Right lobe of liver (tissue), 6 donors: ENCODE measurements at places on chromosomes 13 and 19. TPM values are rescaled to one million over a fixed set of nuclear protein-coding genes. Genes with fewer than 3 reads are reported as not detected.

GRCh38 chr13:39740761-39741160 lies 85.3 kb downstream of the COG6 start:
- H3K4me1 ChIP-seq: no peaks in the 10 kb centered on the region
- no peak for DNase-seq
- H3K27me3 ChIP-seq: no peaks in the 10 kb centered on the region

CGB2 gene
- not detected for total RNA-seq

- no peaks in the 10 kb centered on the region for H3K4me1 ChIP-seq
- no peaks in the 10 kb centered on the region for H3K36me3 ChIP-seq
- no peak for DNase-seq
- H3K27me3 ChIP-seq: no peaks in the 10 kb centered on the region
- no peak overlapping the region for H3K27ac ChIP-seq
Measured at GRCh38 chr19:29415507-29415906, 110.3 kb upstream of the VSTM2B start.

CPT1C gene
- total RNA-seq: 6.7 TPM

GRCh38 chr13:68948586-68948985 lies 1159.0 kb upstream of the ATXN8OS start:
- no peaks in the 10 kb centered on the region for H3K4me1 ChIP-seq
- no peak overlapping the region for H3K27ac ChIP-seq
- no peaks in the 10 kb centered on the region for H3K27me3 ChIP-seq
- no peak overlapping the region for H3K4me3 ChIP-seq
- no peak for DNase-seq

- H3K36me3 ChIP-seq: no peaks in the 10 kb centered on the region
- no peak overlapping the region for H3K27ac ChIP-seq
- H3K4me1 ChIP-seq: no peaks in the 10 kb centered on the region
- H3K4me3 ChIP-seq: no peak overlapping the region
Measured at GRCh38 chr19:54393381-54393780, 21.9 kb upstream of the TTYH1 start.

- H3K4me1 ChIP-seq: no peaks in the 10 kb centered on the region
- no peak overlapping the region for H3K27ac ChIP-seq
- no peak for DNase-seq
- no peaks in the 10 kb centered on the region for H3K27me3 ChIP-seq
- H3K36me3 ChIP-seq: no peaks in the 10 kb centered on the region
Measured at GRCh38 chr13:25493931-25494640, 122.3 kb downstream of the ATP8A2 start.

DNA sequence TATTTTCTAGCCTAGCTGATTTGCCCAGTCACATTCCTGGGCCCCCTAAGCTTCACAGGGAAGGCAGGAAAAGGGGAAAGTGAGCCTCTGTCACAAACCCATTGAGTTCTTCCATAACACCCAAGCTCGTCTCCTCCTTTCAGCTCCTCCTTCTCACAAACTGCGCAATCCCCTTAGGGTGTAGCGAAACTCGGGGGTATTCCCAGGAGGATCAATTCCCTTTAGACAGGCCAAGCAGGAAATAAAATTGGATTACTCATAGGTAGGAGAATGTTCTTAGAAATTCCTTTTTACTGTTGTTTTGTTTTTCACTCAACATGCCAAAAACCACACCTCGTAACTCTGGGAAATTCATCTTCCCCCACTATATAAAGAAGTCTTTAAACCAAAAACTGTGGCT lies 139.3 kb downstream of the IRS2 start:
- H3K4me1 ChIP-seq: no peaks in the 10 kb centered on the region
- no peak overlapping the region for H3K4me3 ChIP-seq
- no peaks in the 10 kb centered on the region for H3K36me3 ChIP-seq
- DNase-seq: no peak
- H3K27me3 ChIP-seq: no peaks in the 10 kb centered on the region

EVI5L gene
- 6.3 TPM for total RNA-seq

GRCh38 chr13:48859272-48860105 lies 116.2 kb upstream of the FNDC3A start:
- H3K4me3 ChIP-seq: no peak overlapping the region
- no peaks in the 10 kb centered on the region for H3K27me3 ChIP-seq
- H3K4me1 ChIP-seq: no peaks in the 10 kb centered on the region
- no peak for DNase-seq
- no peaks in the 10 kb centered on the region for H3K36me3 ChIP-seq
- H3K27ac ChIP-seq: no peak overlapping the region

DNA sequence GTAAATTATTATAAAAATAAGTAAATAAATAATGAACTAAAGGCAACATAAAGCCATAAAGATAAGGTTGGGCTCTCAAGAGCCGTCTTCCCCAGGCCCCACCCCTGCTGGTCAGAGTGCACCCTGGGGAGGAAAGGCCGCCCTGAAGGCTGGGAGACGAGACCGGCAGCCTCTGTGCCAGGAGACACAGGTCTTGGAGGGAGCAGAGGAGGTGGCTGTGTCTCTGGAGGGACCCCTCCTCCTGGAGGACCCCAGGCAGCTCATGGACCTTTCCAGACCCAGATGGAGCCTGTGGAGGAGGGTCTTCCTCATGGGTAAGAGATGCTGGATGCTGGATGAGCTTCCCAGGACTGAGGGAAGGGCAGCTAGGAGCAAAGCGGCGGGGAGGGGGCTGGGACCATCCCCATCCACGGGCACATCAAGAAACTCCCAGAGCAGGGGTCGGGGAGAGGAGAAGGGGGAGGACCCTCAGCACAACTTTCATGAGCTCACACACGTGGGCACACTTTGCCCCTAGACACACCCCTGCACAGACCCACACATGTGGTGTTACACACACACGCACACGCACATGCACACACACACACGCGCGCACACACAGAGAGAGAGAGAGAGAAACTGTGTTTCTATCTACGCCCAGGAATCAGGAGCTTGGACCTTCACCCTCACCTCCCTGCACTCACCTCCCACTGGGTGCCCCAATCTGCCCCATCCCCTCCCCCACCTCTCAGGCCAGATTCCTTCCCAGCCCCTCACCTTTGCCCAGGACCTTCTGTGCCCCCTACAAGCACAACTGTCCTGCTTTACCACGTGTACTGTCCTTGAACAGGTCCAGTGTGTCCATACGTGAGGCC lies at the start of gene CEACAM18:
Gene CEACAM18 (plus strand): TSS at position 159 of the 854 bp plus-strand sequence.
- no peaks in the 10 kb centered on the region for H3K4me1 ChIP-seq
- H3K4me3 ChIP-seq: no peak within 1 kb of the TSS
- no peak for DNase-seq
- no peaks in the 10 kb centered on the region for H3K27me3 ChIP-seq
- no peaks in the 10 kb centered on the region for H3K36me3 ChIP-seq
- no peak within 1 kb of the TSS for H3K27ac ChIP-seq

DNA sequence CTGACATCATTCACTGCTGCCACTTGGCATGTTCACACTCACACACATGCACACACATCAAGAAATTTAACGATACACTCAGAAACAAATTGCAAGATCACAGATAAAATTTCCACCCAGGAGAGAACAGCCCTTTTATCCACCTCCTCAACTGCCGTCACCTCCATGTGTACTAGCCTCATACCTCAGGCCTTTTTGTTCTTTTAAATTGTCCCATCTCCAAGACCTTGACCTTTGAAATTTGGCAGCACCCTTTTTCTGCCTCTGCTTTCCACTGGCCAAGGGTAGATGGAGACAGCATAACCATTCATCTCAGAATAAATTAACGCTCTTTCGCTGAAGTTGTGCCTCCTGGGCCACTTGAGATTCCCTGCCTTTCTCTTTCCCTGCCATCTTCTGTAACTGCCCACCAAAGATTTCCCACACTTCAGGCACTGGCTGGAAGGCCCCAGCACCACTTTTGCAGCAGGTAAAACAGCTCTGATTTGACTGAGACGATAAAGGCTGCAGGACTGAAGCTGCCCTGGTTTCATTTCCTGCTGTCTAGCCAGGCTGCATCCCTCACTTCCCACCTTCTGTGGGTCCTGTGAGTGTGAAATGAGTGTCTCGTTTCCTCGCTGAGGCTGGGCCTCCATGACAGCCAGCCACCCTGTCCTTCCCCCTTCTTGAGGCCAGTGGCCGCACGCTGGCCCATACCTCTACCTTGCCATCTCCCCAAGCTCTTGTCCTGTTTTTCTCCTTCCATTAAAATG lies 39.3 kb downstream of the MBNL2 start:
- H3K27ac ChIP-seq: peak overlapping the region; percentile 78
- H3K36me3 ChIP-seq: no peaks in the 10 kb centered on the region
- DNase-seq: peak; percentile 64
- H3K27me3 ChIP-seq: no peaks in the 10 kb centered on the region

GRCh38 chr19:958967-959855 lies 24.9 kb upstream of the WDR18 start:
- no peak overlapping the region for H3K27ac ChIP-seq
- no peaks in the 10 kb centered on the region for H3K4me1 ChIP-seq
- DNase-seq: no peak
- H3K36me3 ChIP-seq: no peaks in the 10 kb centered on the region

PIK3R2 gene
- 16.1 TPM for total RNA-seq

GRCh38 chr13:88526186-88526852 lies 855.1 kb downstream of the SLITRK5 start:
- no peaks in the 10 kb centered on the region for H3K27me3 ChIP-seq
- no peak overlapping the region for H3K27ac ChIP-seq
- H3K36me3 ChIP-seq: no peaks in the 10 kb centered on the region
- no peaks in the 10 kb centered on the region for H3K4me1 ChIP-seq
- DNase-seq: no peak

APC2 gene
- 0.06 TPM for total RNA-seq

CFAP97D2 gene
- not detected for total RNA-seq

- DNase-seq: no peak
- H3K36me3 ChIP-seq: no peaks in the 10 kb centered on the region
- no peaks in the 10 kb centered on the region for H3K27me3 ChIP-seq
- no peak overlapping the region for H3K4me3 ChIP-seq
Measured at GRCh38 chr13:90254437-90254836, 1093.0 kb upstream of the MIR17HG start.

FXYD5 gene
- 23.6 TPM for total RNA-seq

- H3K4me3 ChIP-seq: no peak overlapping the region
- no peak overlapping the region for H3K27ac ChIP-seq
- H3K27me3 ChIP-seq: no peaks in the 10 kb centered on the region
Measured at GRCh38 chr13:30776661-30777060, 41.3 kb downstream of the ALOX5AP start.

DNA sequence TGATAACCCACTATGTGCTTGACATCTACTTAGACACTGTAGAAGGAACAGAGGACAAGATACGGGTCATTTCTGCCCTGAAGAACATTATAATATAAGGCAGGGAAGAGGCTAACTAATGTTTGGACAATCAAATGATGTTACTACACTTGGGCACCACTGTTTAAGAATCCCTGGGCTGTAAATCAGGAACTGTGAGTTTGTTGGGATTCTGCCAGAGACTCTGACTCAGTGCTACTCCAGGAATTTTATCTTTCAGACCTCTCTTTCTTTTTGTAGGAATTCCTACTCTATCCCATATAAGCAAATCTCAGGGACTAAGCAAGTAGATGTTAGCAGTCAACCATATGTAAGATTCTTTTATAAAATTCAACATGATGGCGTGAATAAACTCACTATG lies 3.1 kb upstream of the ZNF471 start:
- H3K36me3 ChIP-seq: no peaks in the 10 kb centered on the region
- H3K27ac ChIP-seq: no peak overlapping the region
- DNase-seq: no peak
- no peaks in the 10 kb centered on the region for H3K27me3 ChIP-seq
- H3K4me3 ChIP-seq: no peak overlapping the region
- no peaks in the 10 kb centered on the region for H3K4me1 ChIP-seq
